ENCODE measurements at places on chromosomes 1 and 21.

GRCh38 chr1:43464681-43465504 is 11.2 kb upstream of the HYI start:
- DNase-seq: no peak

DNA sequence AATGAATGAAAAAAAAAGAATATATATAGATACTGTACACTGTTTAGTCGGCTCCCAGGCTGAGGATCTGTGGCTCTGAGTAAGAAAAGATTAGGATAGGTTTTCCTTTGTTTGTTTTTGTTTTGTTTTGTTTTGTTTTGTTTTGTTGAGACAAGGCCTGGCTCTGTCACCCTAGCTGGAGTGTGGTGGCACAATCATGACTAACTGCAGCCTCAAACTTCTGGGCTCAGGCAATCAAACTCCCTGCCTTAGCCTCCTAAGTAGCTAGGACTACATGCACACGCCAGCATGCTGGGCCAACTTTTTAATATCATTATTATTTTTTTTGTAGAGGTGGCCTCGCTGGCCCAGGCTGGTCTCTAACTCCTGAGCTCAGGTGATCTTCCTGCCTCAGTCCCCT is 87.9 kb upstream of the PTBP2 start:
- no peak for DNase-seq

DNA sequence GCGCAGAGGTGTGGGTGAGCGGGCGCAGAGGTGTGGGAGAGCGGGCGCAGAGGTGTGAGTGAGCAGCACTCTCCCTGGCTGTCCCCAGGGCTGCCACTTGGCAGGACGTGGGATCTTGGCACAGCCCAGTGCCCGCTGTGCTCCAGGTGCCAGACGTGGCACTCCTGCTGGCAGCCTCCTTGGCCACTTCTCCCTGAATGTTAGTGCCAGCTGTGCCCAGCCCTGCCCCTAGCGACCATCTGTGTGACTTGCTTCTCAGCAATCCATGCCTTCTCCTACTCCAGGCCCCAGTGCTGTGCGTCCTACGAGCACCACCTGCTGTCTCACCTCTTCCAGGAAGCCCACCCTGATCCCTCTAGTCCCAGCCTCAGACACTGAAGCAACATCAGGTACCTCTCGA is 30.5 kb downstream of the KRTAP10-1 start:
- no peak for DNase-seq

DNA sequence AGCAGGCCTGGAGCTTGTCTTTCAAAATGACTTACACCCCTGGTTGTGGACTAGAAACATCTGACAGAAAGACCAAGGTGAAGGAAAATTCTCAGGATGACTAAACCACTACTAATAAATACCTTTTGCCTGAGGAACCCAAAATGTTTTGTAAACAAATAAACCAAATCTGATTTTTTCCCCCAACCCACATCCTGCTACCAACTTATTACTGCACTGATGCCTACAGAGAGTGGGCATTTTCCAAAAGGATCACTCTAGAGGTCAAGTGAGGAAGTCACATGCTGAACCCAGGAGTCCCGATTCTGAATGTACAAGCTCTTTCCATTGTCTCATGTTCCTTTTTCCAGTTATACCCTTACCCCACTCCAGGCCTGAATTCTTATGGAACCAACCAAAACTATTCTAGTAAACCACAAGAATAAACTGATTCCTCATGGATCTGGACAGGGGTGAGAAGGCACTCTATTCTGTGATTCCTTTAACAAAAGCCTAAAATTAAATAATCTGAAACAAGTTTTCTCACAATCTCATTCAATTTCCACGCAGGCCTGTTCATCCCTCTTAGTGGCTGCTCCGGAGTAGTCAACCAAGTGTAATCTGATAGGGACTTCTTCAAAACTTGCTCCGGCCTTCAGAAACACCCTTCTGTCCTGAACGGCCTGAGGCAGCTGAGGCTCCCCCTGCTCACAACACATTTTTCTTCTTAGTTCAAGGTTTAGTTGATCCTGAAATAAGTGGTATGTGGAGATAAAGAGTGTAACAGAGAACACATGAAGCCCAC is 1.4 kb downstream of the PI4KB start:
- DNase-seq: no peak

DNA sequence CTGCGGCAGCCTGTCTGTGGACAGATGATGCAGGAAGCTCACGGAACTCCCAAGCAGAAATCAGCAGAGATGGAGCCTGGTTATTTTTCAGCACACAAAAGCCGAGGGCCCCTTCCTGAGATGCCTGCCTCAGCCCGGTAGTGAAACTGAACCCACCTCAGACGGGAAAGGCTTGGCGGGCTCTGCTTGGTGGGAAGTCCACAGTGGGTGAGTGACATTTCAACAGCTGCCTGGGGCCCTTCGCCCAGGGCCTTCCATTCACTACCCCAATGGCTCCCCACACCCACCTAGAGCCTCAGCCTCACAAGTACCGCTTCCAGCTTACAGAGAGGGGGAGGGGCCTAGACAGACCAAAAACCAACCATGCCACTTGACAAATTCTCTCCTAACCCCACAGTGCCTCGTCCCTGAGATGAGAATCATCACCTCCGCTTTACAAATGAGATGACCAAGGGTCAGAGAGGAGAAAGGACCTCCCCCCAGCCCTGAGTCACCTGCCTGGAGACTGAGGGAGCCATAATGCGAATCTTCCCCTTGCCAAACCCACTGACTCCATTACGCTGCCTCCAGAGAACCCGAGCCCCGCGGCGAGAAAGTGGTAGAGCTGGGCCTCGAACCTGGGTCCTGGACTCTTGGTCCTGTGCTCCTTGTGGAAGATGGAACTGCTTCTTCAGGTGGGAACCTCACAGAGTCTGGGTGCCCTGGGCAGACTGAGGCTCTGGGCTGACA is 3.4 kb upstream of the ECE1 start:
- DNase-seq: no peak

DNA sequence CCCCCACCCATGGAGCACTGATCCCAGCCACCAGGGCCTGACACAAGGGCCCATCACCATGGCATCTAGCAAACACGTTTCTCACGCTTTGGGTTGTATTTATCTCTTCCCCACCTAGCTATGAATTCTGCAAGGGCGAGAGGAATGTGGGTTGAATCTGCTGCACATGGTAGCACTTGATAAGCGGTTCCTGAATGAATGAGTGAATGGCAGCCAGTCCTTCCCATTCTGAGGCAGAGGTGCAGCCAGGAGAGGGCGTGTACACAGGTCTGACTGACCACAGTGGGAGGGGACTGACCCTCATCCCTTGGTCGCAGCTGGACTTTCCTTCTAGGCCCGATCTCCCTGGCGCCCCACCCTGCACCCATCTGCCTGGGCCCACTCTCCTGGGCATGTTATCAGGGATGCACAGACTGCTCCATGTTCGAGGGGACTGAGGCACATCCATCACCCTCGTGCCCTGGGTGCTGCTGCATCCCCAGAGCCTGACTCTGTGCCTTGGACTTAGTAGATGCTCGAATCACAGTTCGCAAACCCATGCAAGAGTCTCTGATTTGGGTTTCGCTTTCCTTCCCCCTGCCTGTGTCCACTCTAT is 1.0 kb downstream of the RD3 start:
- no peak for DNase-seq

GRCh38 chr1:47545912-47546483 is 108.2 kb downstream of the FOXD2 start:
- no peak for DNase-seq

DNA sequence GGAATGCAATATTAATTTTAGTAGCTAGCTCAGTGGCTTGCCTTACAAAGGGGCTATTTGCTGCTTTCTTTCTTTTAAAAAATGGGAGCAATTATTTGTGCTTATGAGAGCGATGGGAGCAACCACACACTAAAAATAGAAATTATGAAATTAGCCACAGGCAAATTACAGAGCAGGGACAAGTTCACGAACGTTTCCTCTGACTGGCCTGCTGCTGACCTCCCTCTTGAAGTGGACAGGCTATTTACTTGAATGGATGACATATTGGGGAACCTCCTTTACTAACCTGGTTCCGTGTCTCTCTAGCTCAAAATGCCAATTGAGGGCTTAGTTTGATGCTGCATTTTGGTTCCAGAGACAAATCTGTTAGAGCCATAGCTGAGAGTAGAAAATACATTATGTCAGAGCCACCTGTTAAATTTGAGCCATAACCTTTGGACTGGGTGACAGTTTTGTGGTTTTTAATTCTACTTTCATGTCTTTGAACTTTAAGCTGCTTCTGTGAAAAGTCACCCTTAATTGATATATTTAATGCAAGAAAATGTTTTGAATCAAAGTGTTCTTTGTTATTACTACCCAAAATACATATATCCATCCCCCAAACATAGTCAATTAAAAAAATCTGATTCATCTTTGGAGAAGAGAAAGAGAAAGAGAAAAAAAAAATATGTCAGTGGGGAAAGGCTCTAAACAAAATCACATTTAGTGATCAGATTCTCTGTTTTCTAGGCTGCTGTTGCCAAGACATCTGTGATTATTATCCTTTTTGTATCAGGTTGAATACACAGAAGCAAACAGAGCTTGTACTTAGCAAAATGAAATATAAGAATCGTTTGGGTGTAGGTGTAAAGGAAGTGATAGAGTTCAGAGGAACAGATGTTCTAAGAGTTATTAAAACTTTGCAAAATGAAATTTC is 351.9 kb downstream of the ADGRL2 start:
- no peak for DNase-seq

DNA sequence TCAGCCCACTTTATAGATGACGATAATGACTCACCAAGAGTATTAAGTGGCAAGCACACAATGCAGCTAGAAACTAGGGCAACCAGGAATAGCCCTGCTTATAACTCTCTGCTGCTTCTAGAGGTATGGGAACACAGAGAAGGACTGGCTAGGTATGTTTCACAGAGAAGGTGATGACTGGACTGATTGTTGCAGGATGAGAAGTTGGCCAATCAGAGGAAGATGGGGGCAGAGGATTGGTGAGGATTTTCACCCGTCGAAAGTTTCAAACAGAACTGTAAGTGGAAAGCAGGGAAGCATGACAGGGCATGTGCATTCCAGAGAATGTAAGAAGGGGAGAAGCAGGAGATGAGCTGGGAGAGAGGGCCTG is 222.4 kb upstream of the JUN start:
- no peak for DNase-seq

DNA sequence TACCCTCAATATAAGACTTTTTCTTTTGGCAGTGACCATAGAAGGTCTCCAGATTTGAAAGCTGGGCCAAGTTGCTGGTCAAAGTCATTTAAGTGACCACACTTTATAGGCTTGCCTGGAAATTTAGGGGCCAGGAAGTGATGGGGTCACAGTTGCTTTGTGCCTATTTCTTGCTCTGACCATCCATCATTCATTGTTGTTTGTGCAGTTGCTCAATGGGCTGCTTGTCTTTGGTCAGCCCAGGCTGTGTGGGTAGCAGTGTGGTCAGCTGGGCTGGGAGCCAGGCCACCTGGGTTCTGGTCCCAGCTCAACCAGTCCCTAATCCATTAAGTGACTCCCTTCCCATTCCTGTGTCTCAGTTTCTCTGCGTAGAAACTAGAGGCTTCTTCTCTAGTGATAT is 2.1 kb upstream of the OTUD7B start:
- no peak for DNase-seq

DNA sequence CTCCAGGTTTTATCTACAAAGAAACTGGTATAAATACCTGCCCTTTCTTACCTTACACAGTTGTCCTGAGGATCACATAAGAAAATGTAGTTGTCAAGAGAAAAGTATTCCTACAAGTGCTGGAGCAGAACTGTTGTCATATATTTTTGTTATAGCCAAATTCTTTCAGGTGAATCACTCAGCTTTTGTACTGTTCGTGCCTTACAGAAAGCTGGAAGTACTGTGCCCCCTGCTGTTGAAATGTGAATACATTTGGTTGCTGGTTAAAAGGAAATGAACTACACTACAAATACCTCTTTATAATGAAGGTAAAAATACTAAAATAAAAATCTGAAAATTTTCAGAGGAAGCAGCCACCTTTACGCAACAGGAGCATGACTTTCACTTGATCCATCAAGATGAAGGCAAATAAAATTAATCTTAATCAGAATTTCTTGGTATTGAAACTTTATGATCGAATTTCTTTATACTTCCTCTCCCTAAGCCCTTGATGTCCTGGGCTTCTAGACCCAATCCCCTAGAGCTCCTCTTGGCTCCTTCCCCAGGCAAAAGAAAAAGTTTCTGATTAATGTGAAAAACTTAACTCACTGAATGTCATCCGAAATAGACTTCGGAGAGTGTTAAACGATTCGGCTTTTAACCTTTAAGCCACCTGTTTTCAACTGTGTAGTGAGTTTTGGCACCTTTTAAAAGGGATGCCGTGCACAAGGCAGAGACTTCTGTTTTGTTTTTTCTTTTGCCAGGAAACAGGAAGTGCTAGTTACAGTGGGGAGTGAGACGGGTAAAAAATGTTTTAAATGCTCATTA is 12.5 kb downstream of the CHML start:
- DNase-seq: no peak

DNA sequence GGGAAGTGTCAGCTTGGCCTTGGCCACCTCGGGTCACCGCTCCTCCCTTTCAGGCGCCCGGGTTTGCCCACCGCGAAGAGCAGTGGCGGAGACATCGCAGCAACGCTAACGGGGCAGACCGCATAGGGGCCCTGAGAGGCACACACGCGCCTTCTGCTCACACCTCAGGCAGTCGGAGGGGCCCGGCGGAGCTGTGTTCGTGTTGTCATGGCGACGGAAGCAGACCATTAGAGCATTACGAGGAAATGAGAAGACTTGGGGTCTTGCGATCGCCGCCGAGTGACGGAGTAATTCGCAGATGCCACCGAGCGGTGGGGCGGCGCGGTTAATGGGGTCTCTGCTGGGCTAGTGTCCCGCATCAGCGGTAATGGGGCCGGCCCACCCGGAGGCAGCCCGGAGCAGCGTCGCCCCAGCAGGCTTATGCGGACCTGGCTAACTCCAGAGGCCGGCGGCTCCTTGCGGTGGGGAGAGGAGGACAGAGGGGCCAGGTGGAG is 144.1 kb downstream of the TNR start:
- no peak for DNase-seq

DNA sequence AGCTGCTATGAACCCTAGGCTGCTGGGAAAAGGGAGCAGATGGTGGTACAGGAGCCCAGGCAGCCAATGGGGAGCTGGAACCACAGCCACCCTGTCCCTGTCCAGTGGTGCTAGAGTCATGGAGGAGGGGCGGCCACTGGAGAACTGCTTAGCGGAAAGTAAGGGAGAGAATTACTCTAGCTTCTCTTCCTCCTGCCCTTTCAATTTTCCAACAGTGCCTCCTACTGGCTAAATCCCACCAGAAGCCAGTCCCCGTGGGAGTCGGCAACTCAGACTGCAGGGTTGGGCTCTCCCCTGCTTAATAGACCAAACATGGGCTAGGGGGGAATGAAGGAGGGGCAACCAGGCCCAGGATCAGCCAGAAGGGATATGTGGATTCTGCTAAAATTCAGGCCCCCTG is 154.5 kb downstream of the ACTL8 start:
- no peak for DNase-seq
